ENCODE measurements at places on chromosomes 2 and 18. TPM values are rescaled to one million over a fixed set of nuclear protein-coding genes. Genes with fewer than 3 reads are reported as not detected.
A peak's percentile ranks its signal among the peaks of the same experiment; 100 is the strongest.

The REG3G gene
- total RNA-seq: not detected

The PDE6D gene
- 23.6 TPM for total RNA-seq

DNA sequence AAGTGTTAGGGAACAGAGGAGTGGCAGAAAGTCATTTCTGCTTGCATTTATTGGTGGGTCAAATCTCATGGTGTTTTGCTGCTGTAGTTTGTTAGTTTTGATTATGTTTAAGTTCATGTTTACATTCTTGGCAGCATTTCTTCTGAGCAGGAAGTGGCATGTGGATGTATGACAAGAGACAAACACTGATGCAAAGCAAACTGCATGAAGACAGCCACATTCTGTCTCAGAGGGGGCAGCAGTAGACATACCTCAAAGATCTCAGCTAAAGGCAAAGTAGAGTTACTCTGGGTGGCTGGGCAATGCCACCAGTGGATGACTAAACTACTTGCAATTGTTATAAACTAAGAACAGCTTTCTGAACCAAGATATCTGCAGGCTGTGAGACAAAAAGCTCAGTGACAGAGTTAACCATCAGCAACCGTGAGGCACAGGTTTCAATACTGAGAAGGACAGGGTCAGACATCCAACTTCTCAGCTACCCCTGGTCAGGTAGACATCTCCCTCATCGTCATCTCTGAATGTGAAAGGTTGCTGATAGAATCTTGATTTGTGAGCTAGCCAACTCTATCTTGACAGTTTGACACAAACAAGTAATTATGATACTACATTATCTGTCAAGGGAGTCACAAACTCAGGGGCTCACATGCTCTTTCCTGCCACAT lies 16.4 kb downstream of the GALNT3 start:
- DNase-seq: no peak

The GPR75 gene
- 5.4 TPM for total RNA-seq

The G6PC2 gene
- not detected for total RNA-seq

- no peak for DNase-seq
Measured at GRCh38 chr2:160918906-160919503, 241.2 kb upstream of the TANK start.

The HRH4 gene
- total RNA-seq: not detected

- no peak for DNase-seq
Measured at GRCh38 chr2:23476786-23477185, 91.8 kb downstream of the KLHL29 start.

DNA sequence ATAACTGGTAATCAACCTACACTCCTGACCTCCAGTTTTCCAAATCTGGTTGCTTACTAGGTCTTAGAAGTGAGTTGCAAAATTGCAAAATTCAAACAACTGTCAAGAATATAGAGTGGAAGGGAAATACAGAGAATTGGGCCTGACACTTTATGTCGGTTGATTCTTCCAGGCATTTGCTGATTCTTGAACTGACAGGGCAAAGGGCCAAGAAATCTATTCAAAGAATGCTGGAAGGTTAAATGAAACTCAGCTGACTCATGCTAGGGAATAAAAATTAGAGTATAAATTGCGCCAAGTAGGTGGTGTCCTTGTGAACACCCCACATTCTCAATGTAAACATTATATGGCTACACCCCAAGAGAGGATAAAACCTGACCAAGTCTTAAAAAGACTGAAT lies 21.5 kb upstream of the ZSCAN30 start:
- no peak for DNase-seq

The DPP4 gene
- 15.5 TPM for total RNA-seq

The RTP5 gene
- not detected for total RNA-seq

DNA sequence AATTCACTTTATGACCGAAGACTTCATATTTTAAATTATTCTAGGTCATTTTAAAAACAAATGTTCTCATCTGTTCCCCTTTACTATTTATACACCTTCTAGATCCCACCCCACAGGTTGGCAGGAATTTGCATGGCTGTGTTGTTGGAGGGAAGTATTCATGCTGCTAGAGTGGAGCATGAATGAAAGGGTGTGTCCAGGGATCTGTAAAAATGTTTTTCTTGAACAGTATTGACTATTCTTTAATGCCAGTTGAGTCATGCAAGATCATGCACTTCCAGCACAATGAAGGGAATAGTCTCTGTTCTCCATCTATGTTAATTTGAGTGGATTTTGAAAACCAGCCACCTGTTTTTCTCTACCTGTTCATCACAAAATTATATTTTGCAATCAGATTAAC lies 52.0 kb upstream of the COL3A1 start:
- DNase-seq: no peak

- DNase-seq: no peak
Measured at GRCh38 chr18:36442717-36443116, 145.2 kb downstream of the FHOD3 start.

- DNase-seq: no peak
Measured at GRCh38 chr2:136206613-136207012, 88.7 kb upstream of the CXCR4 start.

DNA sequence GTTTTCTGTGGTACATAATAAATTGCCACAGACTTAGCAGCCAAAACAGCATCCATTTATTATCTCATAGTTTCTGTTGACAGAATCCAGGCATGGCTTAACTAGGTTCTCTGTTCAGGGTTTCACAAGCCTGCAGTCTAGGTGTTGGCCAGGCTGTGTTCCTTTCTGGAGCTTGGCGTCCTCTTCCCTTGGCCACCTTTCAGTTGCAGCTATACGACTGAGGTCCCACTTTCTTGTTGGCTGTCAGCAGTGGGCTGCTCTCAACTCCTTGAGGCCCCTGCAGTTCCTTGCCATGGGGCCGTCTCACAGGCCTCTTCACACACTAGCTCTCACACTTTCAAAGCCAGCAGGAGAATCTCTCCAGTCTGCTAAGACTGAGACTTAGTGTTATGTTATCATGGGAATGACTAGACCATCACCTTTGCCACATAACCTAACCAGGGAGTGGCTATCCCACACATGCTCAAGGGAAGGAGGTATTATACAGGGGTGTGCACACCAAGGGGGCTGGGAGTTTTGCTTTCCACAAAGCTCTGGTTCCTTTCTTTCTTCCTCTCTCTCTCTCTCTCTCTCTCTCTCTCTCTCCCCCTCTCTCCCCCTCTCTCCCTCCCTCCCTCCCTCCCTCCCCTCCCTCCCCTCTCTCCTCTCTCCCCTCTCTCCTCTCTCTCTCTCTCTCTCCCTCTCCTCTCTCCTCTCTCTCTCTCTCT lies 15.8 kb downstream of the RIOK3 start:
- DNase-seq: no peak

GRCh38 chr18:58362027-58362575 lies 266.8 kb downstream of the ALPK2 start:
- DNase-seq: no peak

GRCh38 chr18:37572736-37573135 lies 7.1 kb upstream of the CELF4 start:
- no peak for DNase-seq

GRCh38 chr2:2586068-2586776 lies 255.1 kb upstream of the MYT1L start:
- DNase-seq: peak; percentile 55

DNA sequence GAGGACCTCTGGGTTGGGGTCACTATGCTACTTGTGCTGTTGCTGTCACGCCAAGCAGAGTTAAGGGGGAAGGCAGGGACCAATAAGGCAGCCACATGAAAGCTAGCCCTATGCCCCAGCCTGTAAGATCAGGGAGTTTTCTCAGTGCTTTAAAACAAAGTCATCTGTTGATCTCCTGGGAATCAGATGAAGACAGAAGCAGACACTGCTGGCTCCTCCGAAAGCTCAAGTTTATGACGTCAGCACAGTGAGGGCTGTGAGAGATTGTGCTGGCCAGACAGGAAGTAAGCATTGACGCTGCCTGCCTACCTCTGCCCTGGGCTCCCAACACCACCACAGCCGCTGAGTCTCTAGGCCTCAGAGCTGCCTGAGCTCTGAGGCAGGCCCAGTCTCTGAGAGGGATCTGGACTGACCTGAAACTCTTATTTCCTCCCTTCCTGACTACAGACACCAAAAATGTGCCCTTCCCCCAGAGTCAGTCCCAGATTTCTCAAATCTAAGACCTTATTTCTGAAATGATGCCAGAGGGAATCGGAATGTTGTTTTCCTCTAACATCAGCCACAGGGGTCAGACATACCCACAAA lies 118.1 kb upstream of the EPAS1 start:
- DNase-seq: no peak

DNA sequence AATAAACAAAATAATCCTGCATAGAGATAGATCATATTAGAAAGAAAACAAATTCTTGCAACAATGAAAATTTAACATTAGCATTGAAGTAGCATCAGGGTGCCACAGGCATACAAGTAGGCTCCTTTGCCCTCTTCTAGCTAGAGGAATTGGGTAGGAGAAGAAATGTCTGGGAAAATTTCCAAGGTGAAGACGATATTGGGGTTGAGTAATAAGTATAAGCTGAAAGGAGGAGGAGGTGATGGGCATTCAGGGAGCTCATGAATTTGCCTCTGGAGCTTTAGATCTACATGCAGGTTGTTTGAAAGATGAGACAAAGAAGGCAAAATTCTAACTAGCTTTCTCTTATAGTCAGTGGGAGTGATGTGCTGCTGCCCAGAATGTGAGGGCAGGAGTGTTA lies 504.9 kb downstream of the CCDC85A start:
- DNase-seq: no peak

- DNase-seq: no peak
Measured at GRCh38 chr18:44539926-44540325, 140.8 kb upstream of the SETBP1 start.

- DNase-seq: no peak
Measured at GRCh38 chr18:9901377-9901776, 12.4 kb upstream of the VAPA start.
